ENCODE measurements at places on chromosomes 7 and 10.

- DNase-seq = peak; percentile 17
Measured at GRCh38 chr10:13614530-13615332, 28.0 kb downstream of the PRPF18 start.

GRCh38 chr10:101071885-101072433 lies 10.2 kb downstream of the KAZALD1 start:
- DNase-seq = no peak

DNA sequence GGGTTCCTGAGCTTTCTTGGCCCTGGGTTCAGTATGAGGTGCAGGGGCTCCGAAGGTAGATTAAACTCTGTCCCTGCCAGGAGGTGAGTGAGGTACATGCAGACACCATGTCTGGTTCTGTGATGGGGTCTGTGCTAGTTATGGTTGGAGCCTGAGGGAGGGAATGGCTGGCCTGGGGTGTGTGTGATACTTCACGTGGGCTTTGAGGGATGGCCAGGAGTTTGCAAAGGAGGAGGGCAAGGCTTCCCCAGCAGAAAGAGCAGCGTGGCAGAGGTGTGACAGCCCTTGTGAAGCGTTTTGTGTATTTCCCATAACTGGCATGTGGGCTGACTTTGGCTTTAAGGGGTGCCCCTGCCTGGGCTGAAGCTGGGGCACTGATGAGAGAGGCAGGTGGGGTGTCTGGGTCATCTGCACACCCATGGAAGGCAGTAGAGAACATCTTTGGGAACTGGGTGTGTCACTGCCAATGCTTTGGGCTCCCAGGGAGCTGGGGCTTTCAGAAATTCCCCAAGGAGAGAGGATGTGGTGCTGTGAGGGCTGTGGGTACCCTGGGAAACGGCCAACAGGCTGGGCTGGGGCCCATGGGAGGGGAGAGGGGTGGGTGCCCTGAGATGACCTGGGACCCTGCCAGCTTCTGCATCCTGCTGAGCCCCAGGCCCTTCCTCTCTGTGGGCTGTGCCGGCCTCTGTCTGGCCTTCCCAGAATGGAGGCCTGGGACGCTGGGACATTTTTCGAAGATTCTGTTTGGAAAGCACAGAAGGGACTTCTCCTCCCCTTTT lies 4.6 kb downstream of the PALD1 start:
- DNase-seq = no peak

- DNase-seq = no peak
Measured at GRCh38 chr10:93760490-93760889, 2.8 kb downstream of the LGI1 start.

GRCh38 chr10:129833468-129833950 lies 130.6 kb downstream of the EBF3 start:
- no peak for DNase-seq

DNA sequence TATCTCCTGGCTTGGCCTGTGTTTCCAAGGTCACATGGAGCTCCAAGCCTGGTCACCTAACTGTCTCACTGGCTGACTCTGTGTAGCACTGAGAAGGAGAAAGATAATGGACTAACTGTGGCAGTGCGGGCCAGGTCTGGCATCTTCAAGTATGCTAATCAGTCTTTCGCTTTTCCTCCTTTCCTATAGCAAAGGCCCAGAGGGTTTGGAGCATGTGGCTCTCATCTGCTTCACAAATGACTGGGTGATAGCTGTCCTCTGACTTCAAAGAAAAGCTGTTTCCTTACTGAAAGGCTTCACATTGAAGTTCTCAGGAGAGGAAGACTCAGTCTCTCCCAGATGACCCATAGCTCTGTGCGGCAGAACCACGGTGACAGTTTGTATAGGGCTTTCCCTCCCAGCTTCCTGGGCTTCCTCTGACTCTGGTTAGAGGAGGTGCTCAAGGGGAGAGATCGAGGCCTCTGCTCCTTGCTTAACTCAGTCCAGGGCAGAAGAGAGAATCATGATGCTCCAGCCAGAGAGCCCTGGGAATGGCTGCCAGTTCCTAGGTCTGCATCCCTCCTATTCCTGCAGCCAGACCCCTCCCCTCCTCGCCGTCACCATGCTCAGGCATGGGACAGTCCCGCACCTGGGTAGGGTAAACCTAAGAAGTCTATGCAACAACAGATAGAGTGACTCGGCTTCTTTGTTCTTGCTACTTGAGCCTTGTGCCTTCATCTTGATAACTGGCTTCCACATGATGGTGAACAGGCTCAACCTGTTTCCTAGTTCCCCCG lies 72.3 kb downstream of the CCDC71L start:
- DNase-seq = no peak

DNA sequence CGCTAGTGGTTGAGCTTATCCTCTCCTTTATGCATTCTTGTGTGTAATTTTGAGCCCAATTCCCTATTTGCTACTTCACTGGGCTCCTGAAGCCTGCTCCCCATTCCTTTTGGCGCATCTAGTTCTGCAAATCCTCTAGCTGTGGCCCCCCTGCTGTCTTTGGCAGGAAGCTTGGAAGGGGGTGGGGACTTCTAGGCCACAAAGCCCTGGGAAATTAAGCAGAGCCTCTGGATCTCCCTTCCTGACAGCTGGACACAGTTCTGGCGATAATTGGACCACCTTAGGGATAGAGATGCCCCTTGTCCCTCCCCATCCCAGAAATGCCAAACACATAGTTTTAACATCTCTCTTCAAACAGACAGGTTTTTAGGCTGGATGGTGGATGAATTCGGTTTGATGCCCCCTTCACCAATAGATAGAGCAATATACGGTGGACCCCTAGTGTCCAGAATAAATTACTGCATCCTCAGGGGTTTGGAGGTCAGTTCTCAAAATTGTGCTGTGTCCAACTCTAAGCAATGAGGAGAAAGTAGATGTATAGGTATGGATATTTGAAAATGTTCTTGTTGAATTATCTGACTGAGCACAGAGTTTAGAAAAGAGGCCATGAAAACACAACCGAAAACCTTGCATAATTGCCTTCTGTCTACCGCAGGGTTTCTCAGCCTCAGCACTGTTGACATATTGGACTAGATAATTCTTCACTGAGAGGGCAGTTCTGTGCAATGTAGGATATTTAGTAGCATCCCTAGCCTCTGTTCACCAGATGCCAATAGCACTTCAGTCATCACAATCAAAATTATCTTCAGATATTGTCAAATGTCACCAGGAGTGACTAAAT lies 75.5 kb downstream of the PAPSS2 start:
- DNase-seq = peak; percentile 67

DNA sequence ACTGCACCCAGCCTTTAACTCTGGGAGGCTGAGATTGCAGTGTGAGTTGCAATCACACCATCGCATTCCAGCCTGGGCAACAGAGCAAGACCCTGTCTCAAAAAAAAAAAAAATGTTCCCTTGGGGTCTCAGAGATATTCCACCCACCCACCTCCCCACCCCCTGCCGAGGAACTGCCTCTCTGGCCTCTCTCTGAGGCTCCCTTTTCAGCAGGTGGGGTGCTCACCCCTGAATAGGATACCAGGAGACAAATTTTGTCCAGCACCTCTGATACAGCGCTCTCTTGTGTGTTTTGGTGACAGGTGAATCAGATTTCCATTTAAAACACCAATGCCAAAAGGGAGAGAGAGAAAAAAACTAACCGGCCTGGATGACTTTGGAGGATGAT lies 92.6 kb upstream of the KIF5B start:
- no peak for DNase-seq

- no peak for DNase-seq
Measured at GRCh38 chr7:21749378-21749777, 196.3 kb downstream of the CDCA7L start.

DNA sequence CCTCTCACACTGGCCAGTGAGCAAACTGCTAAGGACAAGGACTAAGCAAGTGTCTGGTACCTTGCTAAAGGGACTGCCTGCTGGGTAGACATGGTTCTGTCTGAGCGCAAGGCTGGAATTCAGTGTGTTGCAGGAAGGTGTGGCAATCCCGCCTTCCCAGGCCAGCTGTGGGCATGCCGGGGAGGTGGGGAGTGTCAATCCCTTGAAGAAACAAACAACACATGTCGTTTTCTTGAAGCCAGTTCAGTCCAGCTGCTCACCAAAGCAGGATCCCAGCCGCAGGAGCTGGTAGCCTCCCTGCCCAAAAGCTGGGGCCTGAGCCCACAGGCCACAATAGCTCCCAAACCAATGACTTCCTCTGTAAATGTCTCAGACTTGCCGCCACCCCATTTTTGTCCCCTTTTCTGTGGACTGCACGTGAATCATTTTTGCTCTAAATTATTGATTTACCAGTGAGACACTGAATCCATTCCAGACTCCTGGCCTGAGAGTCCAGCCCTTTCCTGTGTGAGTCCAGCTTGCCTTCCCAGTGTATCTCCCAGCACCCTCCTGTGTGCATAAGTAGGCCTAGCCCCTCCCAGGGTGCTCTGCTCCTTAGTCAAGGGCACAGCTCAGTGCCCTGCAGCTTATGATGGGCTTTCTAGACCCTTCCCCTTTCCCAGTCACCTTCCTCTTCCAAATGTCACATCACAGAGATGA lies 166.8 kb downstream of the RGS10 start:
- DNase-seq = peak; percentile 74

- no peak for DNase-seq
Measured at GRCh38 chr7:34723866-34724490, 66.0 kb downstream of the NPSR1 start.

DNA sequence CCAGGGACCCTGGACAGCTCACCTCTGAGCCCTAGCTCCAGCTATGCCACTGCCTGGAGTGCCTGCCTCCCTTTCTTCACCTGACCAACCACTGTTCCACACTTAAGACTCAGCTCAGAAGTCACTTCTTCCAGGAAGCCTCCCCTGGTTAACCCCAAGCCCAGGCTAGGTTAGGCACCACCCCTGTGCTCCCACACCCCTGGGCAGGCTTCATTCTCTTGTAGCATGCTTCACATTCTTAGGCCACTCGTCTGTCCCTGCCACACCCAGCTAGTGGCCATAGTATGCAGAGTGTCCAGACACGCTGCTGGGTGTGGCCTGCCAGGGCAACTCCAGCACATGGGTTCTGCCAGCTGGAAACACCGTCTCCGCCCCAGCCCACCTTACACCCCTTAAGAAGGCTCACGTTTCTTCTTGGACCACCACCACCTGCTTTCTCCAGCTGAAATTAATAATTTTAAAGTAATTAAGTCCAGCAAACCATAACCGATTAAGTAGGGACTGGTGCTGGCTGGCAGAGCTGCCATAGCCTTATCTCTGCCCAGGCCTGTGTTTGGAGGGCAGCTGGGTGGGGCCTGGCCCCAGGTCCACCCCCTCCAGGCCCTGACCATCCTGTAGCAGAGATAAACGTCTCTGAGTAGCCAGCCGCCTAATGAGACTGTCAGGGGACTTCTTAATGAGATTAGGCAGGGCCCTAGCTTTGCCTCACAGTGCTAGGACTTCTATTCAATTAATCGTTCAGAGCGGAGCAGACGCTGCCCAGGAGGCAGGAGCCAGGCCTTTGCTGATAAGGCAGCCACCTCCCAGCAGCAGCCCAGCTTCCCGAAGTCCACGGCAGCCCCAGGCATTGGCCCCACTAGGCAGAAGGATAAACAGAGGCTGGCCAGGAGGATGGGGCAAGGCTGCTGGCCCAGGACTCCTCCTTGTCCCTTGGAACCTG lies 20.5 kb downstream of the GRID1 start:
- peak; percentile 84 for DNase-seq

- DNase-seq = peak; percentile 23
Measured at GRCh38 chr10:6124666-6125065, 35.8 kb downstream of the RBM17 start.

GRCh38 chr10:133050371-133050770 lies 37.4 kb upstream of the ADGRA1 start:
- DNase-seq = no peak

DNA sequence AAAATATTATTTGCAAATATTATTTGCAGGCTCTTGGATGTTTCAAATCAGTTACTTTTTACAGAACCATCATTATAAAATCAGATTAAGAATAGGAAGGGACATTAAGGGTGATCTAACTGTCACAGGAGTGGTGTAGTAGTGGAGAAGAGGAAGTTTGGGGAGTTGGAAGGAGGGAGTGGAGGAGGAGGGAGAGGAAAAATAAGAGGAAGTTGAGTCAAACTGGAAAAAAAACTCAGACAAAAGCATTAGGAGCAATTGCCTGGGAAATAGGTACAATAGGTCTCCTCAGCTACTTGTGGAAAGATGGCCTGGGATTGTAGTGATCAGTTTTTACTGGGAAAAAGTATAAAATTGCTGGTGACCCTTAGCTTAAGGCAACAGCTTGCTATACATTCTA lies 77.7 kb upstream of the GPR37 start:
- DNase-seq = no peak

- peak; percentile 83 for DNase-seq
Measured at GRCh38 chr7:143434660-143435059, 8.6 kb upstream of the TAS2R60 start.

- no peak for DNase-seq
Measured at GRCh38 chr7:100567751-100568175, 5.9 kb downstream of the SAP25 start.

GRCh38 chr10:97673736-97674525 lies 13.1 kb downstream of the AVPI1 start:
- peak; percentile 39 for DNase-seq

GRCh38 chr10:12606461-12606860 lies 257.1 kb downstream of the CAMK1D start:
- no peak for DNase-seq

GRCh38 chr10:48670978-48671913 lies 13.4 kb upstream of the WDFY4 start:
- no peak for DNase-seq

GRCh38 chr7:40808378-40808942 lies 673.7 kb downstream of the SUGCT start:
- peak; percentile 86 for DNase-seq

GRCh38 chr7:139784648-139785047 lies 6.8 kb upstream of the HIPK2 start:
- DNase-seq = no peak

GRCh38 chr10:48192881-48193450 lies 81.5 kb downstream of the FRMPD2 start:
- no peak for DNase-seq

DNA sequence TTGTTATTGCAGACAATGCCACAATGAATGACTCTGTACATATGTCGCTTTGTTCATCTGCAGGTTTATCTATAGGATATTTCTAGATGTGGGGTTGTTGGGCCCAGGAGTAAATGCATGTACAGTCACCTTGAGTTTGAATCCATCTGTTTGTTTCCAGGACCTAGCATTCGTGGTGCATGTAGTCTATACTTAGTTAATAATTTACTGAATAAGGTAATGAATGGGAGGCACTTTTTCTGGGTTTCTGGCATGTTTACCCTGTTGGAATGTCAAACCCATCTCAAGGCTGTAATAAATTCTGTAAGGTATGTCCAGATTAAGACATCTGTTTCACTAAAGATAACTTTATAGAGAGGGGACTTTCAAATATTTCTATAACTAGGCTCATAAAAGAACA lies 23.5 kb downstream of the HECTD2 start:
- no peak for DNase-seq

All from AG20443 (cell line).